ENCODE measurements at places on chromosomes 2 and 18.

GRCh38 chr2:157875641-157876065 is 477 bp downstream of the ACVR1 start:
- no peak for DNase-seq

DNA sequence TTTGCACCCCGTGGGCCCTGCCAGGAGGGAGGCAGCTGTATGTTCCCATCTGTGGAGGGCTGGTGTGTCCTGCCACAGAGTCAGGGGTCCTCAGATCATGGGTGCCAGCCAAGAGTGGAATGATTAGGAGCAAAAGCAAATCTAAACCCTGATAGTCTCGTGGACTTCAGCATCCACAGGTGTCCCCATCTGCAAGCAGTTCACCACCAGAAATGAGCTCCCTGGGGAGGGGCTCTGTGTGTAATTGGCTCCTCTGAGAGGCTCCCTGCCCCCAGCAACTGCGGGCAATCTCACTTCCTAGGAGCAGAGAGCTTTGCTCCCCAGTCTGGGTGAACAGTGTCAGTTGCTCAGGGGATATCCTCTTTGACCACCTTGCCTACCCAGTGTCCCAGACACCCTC is 78.1 kb downstream of the HNRNPLL start:
- no peak for DNase-seq

DNA sequence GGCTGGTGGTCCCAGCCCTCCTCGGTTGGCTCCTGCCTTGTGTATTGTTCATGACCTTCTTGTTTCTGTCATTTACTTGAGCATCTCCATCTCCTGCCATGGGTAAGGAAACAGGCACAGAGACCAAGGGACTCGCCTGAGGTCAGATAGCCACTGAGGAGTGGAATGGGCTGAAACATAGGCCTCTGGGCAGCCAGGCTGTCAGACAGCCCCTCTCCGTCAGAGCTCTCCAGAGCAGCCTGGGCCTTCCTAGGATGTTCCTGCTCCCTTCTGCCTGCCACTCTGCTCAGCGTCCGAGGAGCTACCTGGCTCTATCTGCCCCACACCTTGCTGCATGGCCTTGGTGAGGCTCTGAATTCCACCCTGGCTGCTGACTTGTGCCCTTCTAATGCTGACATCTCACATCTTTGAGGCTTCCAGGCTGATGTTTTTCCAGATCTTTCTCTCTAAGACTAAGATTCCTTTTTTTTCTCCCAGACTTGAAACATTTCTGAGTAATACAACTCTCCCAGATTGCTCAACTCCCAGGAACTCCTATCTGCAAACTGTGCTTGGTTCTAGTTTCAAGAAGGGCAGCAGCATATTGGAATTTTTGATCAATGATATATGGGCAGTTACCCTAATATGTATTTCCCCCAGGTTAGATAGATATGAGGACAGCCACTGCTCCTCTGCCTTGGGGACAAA is 67.7 kb downstream of the MCFD2 start:
- DNase-seq: no peak

DNA sequence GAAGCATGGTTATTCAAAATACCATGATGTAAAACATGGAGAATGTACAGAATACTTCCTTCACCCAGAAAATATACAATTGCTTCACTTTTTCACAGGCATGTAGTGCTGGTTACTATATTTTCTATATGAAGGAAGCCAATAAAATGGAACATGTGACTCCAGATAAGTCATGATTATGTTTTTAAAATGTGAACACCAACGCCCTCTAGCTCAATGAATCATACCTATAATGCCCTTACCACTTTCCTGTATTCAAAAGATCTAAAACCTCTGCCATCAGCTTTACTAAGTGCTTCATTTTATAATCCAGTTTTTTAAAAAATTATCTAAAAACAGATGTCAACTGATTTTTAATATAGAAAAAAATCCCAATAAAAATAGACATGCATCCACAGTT is 59.9 kb downstream of the SMAD2 start:
- no peak for DNase-seq

- no peak for DNase-seq
Measured at GRCh38 chr2:205680067-205680466, 2.2 kb upstream of the NRP2 start.

DNA sequence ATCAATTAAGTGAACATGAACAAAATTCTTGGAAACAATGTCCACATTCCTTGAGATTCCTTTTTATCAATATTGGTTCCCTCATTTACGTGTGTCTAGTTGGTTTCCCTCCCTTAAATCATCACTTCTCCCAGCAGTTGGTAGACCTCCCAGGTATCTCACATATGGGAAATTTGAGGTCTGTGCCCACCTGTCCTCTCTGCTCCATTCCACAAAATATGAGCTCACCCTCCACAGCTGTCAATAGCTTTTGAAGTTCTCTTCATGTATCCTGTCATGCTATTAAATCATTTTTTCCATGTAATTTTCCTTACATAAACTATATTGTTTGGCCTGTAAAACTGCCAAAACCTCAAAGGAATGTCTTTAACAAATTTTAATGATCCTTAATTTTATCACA is 992.2 kb upstream of the ACVR2A start:
- DNase-seq: no peak

DNA sequence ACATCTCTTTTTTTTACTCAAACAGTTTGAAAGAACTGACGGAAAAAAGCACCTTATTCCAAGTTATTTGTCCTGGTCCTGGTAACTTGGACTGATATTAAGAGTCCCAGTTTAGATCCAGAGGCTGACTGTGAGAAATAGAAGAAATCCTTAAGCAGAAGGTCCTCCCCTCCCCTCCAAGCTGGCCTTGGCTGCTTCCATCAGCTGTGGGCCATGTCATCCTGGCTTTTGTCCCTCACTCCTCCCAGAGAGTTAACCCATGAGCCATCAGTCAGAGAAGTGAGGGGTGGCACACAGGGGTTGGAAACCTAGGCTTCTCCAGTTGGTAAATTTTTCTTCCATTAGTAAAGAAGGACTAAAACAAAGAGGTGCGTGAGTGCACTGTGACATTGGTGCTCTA is 9.7 kb upstream of the NAPG start:
- DNase-seq: no peak

GRCh38 chr2:95372216-95372829 is 30.2 kb upstream of the FAHD2A start:
- DNase-seq: no peak

DNA sequence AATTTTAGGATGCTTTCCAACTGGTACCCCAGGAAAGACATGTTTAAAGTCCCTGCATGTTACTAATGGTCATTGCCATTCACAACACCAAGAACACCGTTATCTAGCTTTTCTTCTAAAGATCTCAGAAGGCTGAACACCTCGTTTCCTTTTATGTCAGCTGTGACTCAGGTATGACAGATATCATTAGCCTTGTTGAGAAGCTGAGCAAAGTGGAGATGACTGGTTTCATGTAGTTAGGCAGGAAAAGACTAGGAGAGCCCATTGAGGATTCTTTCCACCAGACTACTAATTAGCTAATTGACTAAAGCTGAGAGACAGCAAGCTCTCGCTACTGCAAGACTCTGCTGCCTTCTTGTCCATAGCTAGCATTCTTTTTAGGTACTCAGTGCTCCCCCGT is 32.0 kb upstream of the ARL5A start:
- no peak for DNase-seq

Measured in omental fat pad (tissue), 4 donors.